ENCODE measurements at places on chromosomes 2 and 18.

DNA sequence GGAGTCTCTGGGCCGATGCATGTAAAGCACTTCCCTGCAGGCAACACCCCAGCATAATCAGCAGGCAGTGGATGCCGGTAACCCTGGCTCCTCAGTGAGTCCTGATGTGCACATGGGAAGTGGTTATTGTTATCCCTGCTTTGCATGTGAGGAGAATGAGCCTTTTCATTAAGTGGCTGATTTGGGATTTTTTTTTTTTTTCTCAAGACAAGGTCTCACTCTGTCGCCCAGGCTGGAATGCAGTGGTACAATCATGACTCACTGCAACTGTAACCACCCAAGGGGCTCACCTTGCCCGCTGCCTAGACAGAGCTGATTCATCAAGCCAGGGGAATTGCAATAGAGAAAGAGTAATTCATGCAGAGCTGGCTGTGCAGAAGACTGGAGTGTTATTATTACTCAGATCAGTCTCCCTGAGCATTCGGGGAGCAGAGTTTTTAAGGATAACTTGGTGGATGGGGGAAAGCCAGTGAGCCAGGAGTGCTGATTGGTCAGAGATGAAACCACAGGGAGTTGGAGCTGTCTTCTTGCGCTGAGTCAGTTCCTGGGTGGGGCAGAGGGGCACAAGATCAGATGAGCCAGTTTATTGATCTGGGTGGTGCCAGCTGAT, 95.4 kb downstream of the SOCS6 start:
- no peak for ATAC-seq

DNA sequence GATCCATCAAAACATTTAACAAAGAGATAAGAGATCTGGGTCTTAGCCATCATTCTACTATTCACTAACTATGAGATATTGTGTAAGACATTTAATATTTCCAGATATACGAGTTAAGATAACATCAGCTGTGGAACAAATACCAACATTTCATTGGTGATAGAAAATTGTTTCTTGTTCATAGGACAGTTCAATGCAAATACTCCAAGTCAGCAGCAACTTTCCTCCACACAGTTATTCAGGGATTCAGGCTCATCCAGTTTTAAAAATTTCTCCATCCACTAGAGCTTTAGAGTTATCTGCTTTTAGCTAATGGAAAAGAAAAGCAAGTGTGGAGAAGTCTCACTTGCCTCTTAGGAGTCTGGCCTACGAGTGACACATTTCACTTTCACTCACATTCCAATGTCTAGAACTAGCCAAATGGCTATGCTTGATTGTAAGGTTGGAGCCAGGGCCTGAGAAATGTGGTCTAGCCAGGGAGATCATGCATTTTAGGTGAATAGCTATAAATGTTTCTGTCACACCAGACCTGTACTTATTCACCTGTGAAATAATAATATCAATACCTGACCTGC, 119.3 kb upstream of the MAPRE2 start:
- no peak for ATAC-seq

- ATAC-seq, result no peak
Observed at GRCh38 chr18:12836551-12836950, 47.5 kb downstream of the PTPN2 start.

GRCh38 chr2:240325016-240326007, 110.2 kb upstream of the GPC1 start:
- ATAC-seq, result no peak

DNA sequence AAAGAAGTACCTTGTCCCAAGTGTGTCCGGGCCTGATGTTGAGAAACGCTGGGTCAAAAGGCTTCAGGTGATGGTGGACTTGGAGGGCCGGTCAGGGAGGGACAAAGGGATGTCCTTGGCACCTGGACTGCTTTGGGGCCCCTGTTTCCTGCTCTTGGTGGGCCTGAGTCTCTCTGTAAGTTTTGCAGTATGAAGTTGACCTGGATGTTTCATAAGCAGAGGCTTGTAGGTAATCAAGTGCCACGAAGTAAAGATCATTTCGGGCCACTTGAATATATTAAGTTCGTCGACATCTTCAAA, 29.4 kb downstream of the ASAP2 start:
- no peak for ATAC-seq

DNA sequence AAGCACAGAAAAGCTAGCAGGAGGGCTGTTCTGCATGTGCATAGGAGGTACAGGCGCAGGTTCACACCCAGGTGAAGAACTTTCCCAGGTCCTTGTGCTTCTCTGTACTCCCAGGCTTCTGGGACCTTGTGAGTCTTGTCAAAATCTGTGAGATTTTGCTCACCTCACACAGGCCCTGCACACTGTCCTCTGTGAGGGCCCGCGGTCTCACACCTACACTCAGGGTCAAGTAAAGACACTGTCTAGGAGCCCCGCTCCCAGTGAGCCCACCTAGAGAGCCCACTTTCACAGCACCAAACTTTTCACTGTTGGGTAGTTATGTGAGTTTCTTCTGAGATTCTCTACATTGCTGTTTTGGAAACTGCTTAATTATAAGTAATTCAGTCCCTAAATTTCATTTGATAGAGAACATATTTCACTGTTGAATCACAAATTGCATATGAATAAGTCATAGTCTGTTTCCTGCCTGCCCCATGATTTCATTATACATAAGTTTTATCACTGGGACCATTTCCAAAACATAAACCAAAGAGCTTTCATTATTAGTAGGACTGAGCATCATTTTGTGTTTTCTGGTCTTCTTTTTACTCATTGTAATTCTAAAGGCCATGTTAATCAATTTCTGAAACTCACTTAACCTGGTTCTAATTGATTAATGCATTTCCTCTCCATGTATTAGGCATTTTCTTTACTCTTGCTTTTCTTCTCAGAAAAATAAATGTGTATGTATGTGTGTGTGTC, 234.2 kb upstream of the SPOPL start:
- no peak for ATAC-seq

DNA sequence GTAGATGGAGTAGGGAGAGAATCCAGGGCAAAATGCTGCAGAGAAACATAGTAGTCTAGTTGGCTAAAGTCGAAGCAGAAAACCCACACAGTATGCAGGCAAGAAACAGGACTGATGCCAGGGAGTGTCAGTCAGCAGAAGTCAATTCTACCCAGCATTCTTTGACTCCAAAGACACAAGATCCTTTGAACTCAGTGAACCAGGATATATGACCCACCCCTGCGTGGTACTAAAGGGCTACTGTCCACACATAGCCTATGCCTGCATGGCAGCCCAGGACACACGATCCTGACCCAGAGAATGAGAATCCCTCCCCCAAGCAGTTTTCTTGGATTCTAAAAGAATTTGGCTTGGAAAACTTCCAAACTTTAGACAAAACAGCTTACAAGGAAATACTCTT, 42.5 kb downstream of the ALK start:
- no peak for ATAC-seq

Data from gastroesophageal sphincter (tissue), 4 donors.